ENCODE measurements at places on chromosomes 6 and 20.
A peak's percentile ranks its signal among the peaks of the same experiment; 100 is the strongest.

- no peak for DNase-seq
Measured at GRCh38 chr20:52926505-52926904, 45.7 kb upstream of the TSHZ2 start.

DNA sequence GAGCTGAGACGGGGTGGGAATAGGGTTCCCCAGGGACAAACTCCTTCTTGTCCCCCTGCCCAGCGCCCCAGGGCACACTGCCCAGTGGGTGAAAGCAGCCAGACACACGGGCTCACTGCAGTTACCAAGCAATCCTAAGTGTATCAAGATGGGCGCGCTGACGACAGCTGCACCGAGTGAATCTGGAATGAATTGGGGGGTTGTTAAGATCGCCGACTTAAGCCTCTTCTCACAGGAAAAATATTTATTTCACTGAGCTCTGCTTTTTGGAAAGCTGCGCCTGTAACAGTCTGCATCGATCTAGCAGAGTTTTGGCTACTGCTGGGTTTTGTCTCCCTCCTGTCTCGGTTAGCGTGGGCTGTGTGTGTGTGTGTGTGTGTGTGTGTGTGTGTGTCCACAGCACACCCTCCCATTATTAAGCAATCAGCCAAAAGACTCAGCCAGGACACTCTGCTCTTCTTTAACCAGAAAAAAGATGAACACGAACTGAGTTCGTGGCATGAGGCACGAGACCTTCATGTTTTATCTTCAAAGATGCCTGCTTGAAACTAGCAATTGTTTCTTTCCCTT, 35.9 kb downstream of the RIPOR3 start:
- DNase-seq: no peak

DNA sequence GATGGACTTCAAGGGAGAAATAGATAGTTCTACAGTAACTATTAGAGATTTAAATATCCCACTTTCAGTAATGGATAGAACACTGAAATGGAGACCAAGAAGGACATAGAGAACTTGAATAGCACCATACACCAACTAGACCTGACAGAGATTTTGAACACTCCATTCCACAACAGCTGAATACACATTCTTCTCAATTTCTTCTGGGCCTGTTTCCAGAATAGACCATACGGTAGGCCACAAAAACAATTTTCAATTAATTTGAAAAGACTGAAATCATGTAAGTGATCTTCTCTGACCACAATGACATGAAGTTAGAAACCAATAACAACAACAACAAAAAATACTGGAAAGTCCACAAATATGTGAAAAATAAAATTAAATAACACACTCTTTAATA, 979.1 kb upstream of the FLRT3 start:
- no peak for DNase-seq

GRCh38 chr20:34124469-34125249, 12.6 kb upstream of the EIF2S2 start:
- no peak for DNase-seq

DNA sequence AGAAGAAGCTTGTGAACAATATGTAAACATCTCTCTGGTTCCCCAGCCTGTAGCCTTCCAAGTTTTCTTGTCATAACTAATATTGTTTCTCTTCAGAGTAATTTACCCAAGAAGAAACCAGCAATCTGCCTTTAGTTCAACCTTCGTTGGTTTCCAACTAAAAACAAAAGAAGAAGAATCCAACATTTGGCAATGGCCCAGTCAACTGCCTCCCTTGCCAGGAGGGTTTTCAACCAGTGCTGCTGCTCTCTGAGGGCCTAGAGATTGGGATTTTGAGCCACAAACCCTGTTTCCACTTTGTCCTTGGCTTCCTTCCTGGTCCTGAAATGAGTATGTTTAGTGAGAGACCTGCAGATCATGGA, 395.8 kb upstream of the CNR1 start:
- no peak for DNase-seq

- no peak for DNase-seq
Measured at GRCh38 chr6:117668736-117669135, 6.5 kb upstream of the NUS1 start.

DNA sequence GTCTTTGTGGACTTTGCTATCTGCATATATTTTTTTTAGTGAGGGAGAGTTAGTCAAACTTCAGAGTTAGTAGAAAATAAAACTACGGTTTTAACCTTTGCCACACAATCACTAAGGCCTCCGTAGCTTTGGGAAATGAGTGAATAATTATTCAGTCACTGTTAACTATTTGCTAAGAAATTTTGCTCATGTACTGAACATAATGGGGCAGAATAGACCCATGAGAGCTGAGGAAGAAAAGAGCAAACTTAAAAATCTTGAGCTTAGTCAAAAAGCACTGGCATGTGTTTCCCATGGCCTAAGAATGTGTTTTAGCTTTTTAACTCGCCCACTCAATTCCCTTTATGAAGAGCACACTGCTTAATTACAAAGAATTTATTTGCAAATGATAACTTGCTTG, 60.4 kb upstream of the SUPT3H start:
- no peak for DNase-seq

DNA sequence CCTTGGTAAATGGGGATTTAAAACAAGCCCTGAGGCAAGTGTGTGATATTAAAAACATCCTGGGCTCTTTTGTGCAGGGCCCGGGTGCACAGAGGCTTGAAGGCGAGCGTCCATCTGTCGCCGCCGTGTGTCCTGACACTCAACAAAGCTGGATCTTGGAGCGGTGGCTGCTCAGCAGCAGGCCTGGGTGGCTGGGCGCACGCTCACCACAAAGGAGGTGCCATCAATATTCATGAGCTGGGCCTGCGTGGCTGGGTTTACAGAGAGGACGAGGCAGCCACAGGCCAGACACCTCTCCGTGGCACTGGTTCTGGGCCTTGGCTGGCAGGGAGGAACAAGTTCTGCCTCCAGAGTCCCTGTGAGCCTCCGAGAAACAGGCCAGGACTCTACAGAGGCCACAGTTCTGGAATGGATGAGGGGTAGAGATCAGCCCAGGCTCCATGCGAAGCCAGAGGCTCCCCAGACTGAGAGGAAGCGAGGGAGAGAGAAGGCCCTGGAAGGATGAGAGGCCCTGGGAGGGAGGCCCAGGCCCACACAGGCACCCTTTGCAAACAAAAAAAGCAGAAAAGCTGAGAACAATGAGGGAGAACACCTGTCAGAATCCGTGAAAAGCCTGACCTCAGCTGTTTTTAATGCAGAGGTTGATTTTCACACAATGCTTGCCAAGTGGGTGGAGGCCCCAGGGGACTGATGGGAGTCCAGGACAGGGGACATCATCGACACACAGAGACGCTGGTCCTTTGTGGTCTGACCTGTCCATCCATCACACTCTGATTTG, 21.9 kb downstream of the BHLHE23 start:
- no peak for DNase-seq

DNA sequence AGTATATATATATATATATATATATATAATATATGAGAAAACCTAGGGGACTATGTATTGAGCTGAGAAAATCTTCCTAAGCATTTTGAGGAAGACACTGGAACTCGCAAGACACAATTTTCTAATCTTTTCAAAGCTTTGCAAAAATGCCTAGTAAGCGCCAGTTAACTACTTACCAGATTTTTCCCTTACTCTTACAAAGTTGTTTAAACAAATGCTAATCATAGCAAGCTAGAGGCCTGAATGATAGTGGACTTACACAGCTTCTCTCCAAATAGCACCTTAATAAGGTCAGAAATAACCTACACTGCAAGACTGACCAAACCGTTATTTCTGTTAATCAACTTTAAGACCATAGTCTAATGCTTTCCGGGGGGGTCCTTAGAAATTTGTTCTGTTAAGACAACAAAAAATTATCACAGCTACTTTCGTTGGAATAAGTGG, 56.1 kb upstream of the HFE start:
- no peak for DNase-seq

DNA sequence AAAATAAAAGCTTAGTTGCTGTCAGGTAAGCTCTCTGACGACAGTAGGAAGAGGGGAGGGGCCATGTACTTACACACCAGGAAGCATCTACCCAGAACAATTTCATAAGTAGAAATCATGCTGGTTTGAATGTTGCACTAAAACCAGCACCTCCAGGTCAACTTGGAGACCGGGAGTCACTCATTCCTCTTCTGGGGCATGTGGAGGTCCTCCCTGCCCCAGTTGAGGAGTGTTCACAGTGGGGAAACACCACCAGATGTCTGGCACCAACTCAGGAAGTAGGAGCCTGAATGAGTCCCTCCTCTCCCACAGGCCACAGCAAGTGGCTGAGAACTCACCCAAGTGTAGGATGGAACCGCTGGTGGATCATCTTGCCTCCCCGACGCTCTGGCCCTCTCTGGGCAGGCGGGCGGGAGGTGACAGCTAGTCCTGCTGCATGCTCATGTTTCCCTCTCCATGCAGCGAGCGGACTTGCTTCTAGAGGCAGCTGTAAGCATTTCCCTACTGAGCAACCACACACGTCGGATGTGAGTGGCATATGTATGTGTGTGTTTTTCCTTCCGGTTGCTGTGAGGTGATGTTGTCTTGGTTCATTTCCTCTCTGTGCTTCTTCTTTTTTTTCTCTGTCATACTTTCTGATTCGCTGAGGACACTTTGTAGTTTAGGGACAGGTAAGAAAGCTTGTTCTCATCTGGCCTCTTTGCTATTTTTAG, 149.5 kb upstream of the NEDD9 start:
- peak; percentile 46 for DNase-seq

- DNase-seq: no peak
Measured at GRCh38 chr6:6479785-6480184, 108.7 kb upstream of the LY86 start.

GRCh38 chr6:11500008-11500407, 37.5 kb upstream of the TMEM170B start:
- DNase-seq: no peak

GRCh38 chr6:26121141-26122004, 34.1 kb downstream of the HFE start:
- DNase-seq: no peak

DNA sequence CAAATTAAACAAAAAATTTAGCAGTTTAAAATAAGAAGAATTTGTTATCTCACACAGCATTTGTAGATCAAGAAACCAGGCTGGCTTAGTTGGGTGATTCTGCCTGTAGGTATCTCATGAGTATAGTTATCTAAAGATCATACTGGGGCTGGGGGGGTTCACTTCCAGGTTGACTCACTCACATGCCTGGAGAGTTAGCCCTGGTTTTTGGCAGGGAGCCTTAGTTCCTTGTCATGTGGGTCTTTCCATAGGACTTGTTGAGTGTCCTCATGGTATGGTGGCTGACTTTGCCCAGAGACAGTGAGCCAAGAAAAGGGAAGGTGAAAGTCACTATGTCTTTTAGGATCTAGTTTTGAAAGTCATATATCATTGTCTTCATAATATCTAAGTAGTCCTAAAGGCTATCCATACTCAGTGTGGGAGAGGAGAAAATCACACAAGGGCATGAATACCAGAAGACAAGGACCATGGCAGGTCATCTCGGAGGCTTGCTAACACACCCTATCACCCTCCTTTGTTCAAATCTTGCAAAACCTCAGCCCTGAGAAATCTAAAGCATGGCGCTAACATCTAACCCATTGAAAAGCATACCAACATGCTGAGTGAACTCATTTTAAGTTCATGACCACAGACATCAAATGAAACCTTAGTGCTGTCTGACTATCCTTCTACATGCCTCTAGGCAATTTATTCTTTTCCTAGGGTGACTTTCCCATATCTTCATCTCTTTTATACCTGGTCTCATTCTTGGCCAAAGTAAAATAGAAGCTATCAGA, 39.2 kb downstream of the CYP24A1 start:
- no peak for DNase-seq

GRCh38 chr6:1611322-1611571, 1.5 kb downstream of the FOXC1 start:
- DNase-seq: no peak

DNA sequence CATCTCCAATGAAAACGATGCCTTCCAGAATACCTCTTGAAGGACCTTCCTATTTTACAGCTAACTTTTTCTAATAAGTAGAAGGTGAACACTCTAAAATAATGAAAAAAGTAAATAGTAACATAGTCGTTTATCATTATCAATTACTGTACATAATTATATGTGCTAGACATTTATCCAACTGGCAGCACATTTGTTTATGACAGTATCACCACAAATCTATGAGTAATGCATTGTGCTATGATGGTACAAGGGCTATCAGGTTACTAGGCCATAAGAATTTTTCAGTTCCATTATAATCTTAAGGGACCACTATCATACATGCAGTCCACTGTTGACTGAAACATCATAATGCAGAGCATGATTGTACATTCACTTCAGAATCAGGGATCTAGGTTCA, 68.4 kb downstream of the ATG5 start:
- DNase-seq: no peak

GRCh38 chr20:24769878-24770627, 179.0 kb upstream of the CST7 start:
- DNase-seq: no peak

GRCh38 chr20:21213691-21214090, 87.8 kb downstream of the KIZ start:
- DNase-seq: no peak

DNA sequence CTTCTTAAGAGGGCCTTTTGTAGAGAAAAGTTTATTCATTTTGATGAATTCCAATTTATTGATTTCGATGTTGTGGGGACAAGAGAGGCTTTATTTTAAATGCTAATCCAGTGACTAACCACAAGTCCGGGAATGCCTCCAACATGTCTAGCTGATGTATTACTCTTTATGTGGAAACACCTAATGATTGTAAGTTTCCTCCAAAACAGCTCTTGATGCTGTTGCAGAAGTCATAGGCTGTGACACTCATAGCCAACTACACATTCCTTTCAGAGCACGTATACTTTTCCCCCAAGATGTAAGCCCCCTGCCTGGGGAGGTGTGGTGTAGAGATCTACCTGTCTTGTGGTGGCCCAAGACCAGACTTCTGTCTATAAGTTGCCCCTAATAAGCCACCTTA, 61.3 kb upstream of the RNF24 start:
- no peak for DNase-seq

- DNase-seq: no peak
Measured at GRCh38 chr6:1906609-1907008, 296.9 kb downstream of the FOXC1 start.

- DNase-seq: no peak
Measured at GRCh38 chr20:56299362-56299761, 50.8 kb downstream of the MC3R start.

- DNase-seq: no peak
Measured at GRCh38 chr20:37914672-37915433, 11.9 kb downstream of the VSTM2L start.

DNA sequence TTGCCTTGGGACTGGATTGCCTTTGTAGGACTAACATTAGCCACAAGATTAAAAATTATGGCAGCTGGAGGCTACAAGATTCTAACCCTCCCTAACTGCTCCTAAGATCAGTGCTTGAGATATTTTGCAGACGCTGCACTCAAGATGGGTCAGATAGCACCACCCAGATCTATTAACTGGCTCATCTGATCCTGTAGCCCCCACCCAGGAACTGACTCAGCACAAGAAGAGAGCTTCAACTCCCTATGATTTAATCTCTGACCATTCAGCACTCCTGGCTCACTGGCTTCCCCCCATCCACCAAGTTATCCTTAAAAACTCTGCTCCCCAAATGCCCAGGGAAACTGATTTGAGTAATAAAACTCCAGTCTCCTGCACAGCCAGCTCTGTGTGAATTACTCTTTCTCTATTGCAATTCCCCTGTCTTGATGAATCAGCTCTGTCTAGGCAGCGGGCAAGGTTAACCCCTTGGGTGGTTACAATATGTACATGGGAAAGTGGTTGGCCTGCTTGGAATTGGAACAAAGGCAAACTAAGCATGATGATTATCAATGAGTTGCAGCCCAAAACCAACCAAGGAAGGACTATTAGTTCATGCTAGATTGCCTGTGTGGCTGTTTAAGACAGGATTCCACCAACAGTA, 111.3 kb downstream of the OR2B2 start:
- DNase-seq: no peak

- DNase-seq: no peak
Measured at GRCh38 chr20:7879883-7880282, 60.4 kb downstream of the HAO1 start.

- no peak for DNase-seq
Measured at GRCh38 chr6:77463861-77464494, 687 bp upstream of the HTR1B start.
